ENCODE measurements at places on chromosomes 3 and 15.

DNA sequence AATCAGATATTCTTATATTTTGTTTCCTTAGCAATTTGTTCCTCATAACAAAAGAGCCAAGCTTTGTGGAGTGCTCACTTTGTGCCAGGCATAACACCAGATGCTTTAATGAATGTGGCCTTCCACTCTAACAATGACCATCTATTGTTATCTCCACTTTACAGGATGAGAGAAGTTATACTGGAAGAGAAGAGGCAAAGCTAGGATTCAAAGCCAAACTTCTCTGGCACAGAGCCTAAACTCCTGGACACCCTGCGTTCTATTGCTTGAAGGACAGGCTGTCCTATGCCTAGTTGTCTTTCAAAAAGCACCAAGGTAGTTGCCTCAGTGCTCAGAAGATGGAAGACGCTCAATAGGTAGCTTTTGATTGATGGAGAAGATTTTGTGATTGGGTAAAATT lies 123.2 kb upstream of the FEZF2 start:
- no peak for DNase-seq

GRCh38 chr3:194851254-194851653 lies 165.6 kb downstream of the FAM43A start:
- no peak for DNase-seq

- no peak for DNase-seq
Observed at GRCh38 chr3:71201939-71202338, 381.6 kb downstream of the FOXP1 start.

DNA sequence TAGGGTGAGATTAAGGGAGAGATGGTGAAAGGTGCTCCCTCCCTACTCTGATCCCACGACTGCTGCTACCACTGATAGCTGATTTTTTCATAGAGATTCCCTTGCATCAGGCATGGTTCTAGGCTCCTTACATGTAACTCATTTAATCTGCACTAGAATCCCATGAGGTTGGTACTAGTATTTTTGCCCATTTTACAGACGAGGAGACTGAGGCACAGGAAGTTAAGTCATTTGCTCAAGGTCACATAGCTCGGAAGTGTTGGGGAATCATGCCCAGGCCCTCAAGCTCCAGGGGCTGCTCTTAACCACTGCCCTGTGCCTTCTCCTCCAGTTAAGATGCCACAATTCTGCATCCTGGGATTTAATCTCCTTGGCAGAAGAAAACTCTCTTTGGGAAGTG lies 11.2 kb downstream of the ATP2B2 start:
- no peak for DNase-seq

- no peak for DNase-seq
Observed at GRCh38 chr3:72274493-72275330, 489.8 kb upstream of the PROK2 start.

- no peak for DNase-seq
Observed at GRCh38 chr3:123833398-123833785, 50.7 kb downstream of the MYLK start.

DNA sequence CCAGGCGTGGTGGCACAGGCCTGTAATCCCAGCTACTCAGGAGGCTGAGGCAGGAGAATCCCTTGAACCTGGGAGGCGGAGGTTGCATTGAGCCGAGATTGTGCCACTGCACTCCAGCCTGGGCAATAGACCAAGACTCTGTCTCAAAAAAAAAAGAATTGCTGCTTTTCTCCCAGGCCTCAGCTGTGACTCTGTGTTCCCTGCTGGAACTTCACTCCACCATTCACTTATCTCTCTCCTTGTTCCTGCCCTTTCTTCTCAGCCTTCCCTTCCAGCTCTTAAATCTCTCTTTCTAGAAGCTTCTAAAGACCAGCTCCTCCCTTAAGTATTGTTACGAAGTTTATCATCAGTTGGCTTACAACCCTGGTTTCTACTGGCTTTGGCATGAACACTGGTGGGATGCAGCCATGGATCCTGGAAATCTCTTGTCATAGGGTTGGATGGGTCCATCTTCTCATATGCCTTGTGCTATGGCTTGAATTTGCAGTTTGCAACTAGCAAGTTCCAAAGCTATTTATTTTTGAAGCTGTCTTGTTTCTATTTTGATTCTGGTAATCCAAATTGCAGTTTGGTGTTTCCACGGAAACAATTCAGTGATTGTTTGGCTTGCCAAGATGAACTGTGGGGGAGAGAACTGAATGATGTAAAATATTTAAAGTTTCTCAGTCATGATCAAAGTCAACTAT lies 10.5 kb downstream of the C3orf62 start:
- no peak for DNase-seq

DNA sequence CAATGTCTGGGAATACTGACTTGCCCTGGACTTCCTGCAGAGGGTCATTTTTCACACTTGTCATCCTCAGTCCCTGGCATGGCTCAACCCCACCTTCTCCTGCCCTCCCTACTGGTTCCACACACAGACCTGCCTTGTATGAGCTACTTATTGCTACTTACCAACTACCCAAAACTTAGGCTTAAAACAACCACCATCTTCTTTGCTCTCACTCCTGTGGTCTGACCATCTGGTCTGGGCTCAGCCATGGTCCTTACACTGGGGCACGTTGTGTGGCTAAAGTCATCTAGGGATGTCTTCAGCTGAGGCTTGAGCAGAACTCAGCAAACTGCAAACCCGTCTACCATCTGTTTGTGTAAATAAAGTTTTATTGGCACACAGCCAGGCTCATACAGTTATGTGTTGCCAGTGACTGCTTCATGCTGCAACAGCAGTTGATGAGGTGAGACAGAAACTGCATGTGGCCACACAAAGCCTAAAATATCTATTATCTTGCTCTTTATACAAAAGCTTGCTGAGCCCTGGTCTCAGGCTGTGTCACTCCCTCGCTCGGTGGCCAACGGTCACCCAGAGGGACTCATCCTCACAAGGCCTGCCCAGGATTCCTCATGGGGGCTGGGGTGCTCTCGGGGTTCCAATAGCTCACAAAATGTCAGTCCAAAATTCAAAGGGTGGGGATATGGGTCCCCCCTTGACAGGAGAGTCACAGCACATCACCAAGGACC lies 43.5 kb downstream of the KLF15 start:
- no peak for DNase-seq

DNA sequence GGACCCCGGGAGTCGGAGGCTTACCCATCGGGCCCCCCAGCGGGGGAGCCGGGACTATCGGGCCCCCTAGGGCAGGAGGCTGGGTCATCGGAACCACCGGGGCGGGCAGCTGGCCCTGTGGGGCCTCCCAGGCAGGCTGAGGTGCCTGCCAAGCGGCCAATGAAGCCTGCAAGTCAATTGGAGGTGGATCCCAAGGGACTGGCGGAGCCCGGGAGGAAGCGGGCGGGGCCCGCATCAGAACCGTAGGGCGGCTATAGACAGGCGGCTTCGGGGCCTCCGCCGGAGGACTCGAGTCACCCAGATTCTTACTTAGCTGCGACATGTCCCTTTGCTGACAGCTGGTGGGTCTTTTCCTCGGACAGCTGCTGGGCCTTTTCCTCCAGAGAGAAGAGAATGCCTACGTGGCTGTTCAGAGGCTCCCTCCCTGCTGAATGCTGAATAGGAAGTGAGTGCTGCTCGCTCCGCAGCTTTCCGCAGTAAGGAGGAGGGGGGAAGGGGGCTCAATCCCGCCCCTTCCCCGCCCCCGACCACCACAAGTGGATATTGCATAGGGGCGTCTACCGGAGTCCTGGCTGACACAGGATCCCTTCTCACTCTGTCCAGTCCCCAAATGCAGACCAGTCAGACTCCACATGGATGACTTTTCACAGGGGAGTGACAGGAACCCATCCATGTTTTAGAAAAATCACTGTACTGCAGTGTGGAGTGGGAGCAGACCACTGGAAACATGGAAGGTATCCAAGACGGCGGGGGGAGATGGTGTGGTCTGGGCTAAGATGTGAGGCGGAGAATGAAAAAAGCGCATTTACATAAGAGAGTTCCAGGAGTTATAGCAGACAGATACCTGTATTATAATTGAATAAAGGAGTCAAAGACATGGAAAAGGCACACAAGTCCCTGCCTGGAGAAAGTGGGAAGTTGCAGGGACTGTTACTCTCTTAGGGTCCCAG lies at the start of gene MAGEL2:
MAGEL2 (minus strand) TSS at position 447 of the 950 bp plus-strand sequence; CDS start at position 322, 125 bp downstream.
- no peak for DNase-seq

DNA sequence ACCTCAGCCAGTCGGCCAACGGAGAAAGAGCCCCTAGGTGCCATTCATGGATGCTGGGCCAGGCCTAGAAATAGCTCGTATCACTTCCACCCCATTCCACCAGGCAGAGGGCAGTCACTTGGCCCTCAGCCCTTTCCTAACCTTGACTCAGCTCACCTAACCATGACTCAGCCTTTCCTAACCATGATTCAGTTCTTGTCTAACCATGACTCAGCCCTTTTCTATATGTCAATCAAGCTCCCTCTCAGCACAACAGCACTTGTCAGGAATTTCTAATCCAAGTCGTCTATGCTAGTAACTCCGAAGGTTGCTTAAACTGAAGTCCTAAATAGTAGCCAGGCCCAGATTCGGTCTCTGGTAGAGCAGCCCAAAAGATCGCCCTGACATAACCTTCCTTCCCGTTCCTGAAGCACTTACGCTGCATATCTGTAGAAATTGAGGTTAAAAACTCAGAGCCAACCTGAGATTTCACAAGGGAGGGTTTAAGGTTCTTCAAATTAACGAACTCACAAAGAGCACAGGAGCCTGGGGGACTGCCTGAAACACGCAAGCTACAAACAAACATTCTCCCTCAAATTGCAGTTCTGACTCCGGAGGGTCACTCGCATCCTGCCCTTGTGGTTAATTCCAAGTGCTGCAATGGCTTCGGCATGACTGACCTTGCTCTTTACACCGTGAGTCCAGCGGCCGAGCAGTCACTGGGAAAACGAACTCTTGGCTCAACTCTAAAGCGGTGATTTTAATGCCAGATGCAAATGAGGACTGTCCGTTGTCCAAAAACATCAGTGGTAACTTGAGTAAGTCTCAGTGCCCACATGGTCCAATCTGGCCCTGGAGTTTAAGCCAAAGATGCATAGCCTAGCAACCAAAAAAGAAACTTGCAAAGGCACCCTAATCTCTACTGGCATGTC lies 99.9 kb downstream of the ADAMTS17 start:
- DNase-seq: no peak

- DNase-seq: no peak
Observed at GRCh38 chr3:5079761-5080160, 42.3 kb upstream of the ARL8B start.

- DNase-seq: no peak
Observed at GRCh38 chr3:73804204-73804603, 179.5 kb upstream of the PDZRN3 start.

- DNase-seq: no peak
Observed at GRCh38 chr15:34347951-34348638, 5.0 kb downstream of the NUTM1 start.

DNA sequence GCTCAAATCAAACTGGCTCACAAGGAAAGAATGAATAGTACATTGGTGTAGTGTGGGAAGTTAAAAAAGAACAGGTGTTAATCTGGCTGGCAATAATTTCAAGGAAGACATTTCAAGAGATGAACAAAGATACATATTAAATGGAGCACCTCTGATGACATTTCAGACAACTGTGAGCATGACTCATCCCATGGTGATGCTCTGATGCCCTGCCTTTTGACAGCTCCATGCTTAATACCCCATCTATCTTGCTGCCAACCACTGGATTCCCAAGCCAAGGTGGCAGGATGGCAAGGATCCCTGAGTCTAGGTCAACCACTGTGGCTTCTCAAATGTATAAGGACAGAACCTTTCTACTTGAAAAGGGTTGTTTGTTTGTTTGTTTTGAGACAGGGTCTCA lies 29.3 kb downstream of the LRRC2 start:
- DNase-seq: no peak

GRCh38 chr3:152961323-152961722 lies 126.4 kb downstream of the P2RY1 start:
- no peak for DNase-seq

DNA sequence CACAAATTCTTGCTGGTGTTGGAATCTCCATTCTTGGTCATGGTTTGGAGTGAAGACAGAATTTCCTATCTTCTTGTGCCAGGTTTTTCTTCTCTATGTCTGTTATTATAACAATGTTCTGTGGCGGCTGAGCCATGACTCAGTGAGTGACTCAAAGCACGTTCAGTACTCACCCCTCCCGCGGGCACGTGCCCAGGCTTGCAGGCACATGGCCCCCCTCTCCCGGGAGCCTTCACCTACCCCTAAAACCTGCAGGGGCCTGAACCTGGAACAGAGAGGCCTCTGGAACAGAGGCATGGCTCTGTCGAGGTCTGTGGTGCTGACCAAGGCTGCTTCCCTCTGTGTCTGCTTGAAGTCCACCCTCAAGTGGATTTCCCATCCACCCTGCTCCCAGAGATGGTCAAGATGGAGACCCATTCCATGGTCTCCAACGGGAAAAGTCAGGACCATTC lies 27.6 kb downstream of the PLXNB1 start:
- no peak for DNase-seq

DNA sequence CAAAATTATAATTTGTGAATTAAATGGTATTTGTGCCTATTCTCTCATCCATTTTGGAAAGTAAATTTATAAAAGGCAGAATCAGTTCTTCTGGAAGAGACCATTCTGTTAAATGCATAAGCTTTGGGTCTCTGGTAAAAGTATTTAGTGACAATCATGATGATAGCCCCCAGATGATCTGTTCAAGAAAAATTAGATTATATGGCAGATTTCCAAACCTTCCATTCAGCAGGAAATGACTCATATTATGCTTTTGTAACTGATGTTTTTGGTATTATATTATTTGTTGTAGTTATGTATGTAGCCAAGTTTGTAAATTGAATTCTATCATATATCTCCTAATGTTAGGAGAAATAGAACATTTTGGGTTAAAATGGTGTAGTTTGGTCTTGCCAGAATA lies 340.8 kb upstream of the DPH6 start:
- DNase-seq: no peak

DNA sequence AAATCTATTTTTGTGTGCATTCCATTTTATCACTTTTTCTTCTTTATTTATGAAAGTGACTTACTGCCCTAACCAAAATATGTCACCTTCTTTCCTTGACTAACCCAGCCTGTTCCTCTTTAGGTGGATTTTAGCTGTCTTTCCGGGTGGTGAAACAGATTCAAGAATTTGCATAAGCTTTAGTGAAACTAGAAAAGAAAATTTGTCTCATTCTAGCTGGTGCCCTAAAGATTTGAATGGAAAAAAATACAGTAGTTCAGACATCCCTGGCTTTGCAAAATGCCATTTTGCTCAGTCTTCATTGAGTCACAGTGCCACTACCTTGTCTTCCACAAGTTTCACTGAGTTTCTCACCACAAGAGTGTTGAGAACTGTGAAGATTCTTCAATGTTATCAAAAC lies 28.2 kb upstream of the CCDC50 start:
- DNase-seq: no peak

Data from stimulated activated CD4-positive, alpha-beta T cell treated with anti-CD3 and anti-CD28 coated beads, Interleukin-1b, Interleukin-23, amount 100 ng/mL, for 1 hour (primary cell).